Stimulated activated CD4-positive, alpha-beta T cell treated with anti-CD3 and anti-CD28 coated beads, Interleukin-4, amount 100 ng/mL, for 4 hours (primary cell): ENCODE measurements at places on chromosomes 3 and 15.

GRCh38 chr15:88989578-88989977 lies 76.4 kb upstream of the MFGE8 start:
- no peak for DNase-seq

- DNase-seq: no peak
These were observed 17.5 kb downstream of the TMEM158 start for GRCh38 chr3:45208586-45208985.

- peak; percentile 77 for DNase-seq
These were observed at the start of gene SCN5A for GRCh38 chr3:38649500-38650247. Gene SCN5A (minus strand): TSS chr3:38649687. CDS start chr3:38633307, 16,380 bp downstream.

DNA sequence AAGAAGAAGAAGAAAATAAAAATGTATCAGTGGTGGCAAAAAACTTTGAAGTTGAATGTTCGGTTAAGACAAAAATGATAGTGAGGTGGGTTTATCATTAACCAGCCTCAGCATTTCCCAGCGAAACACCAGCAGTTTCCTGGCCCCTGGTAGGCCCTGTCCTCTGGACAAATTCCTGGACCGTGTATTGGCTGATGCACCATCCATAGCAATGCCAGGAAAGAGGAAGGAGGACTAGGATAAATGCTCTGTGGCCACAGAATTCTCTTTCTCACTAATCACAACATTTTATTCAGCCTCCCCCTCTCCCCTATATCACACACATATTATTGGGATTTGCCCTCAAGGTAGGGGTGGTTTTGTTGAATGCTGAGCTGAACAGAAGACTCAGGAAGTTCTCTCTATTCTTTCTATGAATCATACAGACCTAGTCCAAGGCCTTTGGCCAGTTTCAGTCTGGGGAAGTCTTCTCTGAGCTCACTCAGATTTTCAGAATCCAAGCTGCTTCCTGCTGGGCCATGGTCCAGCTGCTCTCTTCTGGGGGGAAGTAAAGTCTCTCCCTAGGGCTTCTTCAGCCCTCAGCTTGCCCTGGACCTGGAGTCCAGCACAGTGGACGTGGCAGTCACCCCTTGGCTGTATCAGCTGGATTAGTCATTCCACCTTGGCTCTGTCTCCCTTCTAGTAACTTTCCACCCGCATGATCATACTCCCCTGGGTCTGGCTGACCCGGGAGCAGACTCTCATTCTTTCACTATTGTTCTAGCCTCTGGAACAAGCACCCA lies 27.6 kb downstream of the SLC28A1 start:
- no peak for DNase-seq

- no peak for DNase-seq
These were observed 54.5 kb downstream of the PSMD6 start for GRCh38 chr3:63968612-63969350.

DNA sequence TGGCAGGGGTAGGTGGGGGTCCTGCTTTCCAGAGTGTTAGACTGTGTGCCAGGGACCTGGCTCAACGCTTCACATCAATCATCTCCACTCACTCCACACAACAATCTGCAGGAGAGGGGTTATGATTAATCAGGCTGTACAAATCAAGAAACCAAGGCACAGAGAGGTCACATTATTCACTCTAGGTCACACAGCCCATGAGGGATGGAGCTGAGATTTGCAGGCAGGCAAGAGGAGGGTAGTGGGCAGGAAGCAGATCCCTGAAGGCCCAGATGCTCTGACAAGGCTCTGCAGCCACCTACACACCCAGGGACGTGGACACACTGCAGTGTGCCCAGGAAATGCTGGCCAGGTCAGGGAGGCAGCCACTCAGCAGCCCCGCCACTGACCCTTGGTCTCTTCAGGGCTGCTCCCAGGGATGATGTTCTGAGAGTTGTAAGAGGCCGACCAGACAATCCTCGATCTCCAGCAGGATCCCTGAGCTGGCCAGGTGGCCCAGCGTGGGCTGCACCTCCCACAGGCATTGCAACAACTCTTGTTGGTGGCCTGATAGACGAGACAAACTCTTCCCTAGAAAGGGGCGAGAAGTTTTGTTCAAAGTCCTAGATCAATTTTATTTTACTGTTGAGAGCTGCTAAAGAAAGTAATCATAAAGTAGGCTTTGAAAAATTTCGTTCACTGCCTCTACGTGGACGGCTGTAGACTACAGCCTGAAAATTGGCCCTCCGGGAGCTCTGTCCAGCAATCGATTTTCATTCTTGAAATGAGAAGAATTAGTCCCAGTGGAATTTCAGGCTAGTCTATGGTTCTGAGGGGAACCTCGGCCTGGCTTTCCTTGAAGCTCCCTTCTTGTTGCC lies 4.2 kb upstream of the SLC6A6 start:
- DNase-seq: no peak

GRCh38 chr3:61954097-61954540 lies 392.7 kb downstream of the PTPRG start:
- DNase-seq: no peak

DNA sequence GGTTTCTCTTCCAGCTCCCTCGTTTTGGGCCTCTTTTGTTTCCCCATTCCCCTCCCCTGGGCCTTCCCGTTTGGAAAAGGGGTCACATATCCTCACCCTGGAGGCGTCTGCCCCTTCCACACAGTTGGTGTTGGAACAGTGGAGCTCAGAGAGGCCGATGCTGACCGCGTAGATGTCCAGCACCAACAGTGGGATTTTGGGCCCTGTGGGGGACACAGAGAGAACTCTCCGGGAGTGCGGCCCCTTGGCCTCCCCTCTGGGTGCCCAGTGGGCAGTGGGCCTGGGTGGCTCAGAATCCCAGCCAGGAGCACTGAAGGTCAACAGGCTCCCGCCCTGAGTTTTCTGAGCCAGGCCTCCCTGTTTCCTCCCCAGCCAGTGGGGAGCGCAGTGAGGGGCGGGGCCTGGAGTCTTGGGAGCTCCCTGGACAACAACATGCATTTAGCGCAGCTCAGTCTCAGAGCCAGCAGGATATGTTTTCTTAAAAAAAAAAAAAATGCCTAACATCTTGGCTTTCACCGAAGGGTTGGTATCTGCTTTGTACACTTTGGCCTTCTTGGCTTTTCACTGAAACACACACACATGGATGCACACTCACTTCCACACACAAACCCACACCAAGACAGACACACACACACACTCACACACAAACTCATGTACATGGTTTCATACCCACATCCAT lies 670 bp upstream of the ISLR start:
- DNase-seq: no peak

DNA sequence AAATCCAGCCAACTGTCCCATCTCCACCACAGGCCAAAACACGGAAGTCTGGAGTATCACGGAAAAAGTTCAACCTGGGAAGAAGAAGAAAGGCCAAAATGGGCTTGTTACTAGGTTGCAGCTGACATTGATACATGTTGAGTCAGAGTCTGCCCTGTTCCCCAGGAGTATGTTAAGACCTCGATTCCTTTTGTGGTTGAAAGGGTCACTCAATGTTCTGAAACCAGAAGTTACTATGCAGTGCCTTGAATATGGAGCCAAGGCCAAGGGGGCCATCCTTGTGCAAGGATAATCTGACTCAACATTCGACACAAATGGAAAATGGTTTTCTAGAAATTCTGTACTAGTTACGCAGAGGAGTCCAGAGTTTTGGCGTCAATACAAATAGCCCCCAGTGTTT lies 104.2 kb downstream of the DGKG start:
- no peak for DNase-seq

- no peak for DNase-seq
These were observed 755.3 kb downstream of the ROBO1 start for GRCh38 chr3:79012530-79012913.

GRCh38 chr3:192750201-192750600 lies 22.9 kb upstream of the FGF12 start:
- no peak for DNase-seq

DNA sequence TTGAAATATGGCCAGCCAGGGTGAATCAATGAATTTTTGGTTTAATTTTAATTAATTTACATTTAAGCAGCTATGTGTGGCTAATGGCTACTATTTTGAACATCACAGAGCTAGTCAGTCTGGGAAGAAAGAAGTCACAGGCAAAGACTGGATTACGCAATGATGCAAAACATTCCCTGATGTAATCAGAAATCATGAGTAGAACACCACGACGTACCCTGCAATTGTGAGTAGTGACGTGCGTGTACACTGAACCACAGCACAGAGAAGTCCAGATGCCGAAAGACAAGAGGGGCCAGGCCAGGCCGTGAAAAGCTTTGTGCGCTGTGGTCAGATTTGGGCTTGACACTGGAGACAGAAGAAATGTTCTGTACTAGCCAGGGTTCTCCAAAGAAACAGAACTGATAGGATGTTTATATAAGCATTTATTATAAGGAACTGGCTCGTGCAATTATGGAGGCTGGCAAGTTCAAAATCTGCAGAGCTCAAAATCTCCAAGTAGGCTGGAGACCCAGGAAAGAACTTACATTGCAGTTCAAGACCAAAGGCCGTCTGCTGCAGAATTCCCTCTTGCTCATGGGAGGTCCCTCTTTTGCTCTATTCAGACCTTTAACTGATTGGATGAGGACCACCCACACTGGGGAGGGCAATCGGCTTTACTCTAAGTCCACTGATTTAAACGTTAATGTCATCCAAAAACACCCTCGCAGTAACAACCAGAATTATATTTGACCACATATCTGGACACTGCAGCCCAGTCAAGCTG lies 44.6 kb downstream of the SH3BP5 start:
- DNase-seq: no peak

DNA sequence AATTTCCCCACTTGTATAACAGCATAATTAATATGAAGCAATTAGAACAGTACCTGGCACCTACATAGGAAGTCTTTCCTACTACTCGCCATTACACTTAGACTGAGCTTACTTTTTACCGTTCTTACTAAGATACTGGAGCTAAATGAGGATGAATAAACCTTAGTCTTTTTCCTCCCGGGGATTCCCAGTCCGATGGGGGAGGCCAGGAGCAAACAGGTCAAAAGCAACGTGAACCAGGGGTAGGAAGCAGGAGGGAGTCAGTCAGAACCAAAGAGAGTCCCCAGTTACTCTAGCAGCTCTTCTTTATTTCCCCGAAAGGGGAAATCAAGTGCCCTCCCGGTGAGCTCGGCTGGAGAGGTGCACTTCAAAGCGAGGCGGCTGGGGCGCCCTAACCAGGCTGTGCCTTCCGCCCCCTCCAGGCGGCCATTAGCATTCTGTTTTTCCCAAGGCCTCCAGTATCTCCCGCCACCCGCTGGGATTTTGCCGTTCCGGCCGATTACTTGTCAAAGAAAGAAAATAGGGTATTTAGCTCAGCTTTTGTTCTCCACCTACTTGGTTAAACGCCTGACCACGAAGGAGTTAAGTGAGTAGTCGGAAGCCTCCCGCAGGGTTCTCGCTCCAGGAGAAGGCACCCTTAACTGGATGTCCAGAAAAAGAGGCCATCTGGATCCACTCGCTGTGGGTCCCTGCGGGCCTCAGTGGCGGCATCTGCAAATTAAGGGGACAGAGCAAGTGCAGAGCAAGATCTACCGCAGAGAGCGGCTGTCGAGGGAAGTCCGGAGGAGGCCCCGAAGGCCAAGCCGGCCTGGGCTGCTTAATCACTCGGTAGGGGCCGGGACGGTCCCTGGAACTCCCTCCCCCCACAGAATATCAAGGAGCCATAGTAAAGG lies 6.3 kb upstream of the EOMES start:
- no peak for DNase-seq

DNA sequence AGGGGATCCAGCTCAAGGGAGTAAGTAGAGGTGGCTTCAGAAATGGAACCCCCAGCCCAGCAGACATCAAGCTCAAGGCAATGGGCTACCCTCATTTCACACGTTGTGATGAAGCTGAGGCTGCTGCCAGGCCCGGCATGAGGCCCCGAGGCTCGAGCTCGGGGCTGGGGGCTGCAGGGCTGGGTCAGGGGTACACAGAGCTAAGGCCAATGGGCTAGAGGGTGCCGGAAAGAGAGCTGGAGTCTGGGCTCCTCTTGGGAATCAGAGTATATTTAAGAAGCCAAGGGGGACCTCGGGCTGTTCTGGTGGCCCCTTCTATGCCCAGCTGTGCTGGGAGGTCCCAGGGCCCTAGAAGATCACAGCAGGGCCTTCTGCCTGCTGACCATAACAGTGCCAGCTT lies 7.4 kb downstream of the PRSS50 start:
- DNase-seq: no peak

DNA sequence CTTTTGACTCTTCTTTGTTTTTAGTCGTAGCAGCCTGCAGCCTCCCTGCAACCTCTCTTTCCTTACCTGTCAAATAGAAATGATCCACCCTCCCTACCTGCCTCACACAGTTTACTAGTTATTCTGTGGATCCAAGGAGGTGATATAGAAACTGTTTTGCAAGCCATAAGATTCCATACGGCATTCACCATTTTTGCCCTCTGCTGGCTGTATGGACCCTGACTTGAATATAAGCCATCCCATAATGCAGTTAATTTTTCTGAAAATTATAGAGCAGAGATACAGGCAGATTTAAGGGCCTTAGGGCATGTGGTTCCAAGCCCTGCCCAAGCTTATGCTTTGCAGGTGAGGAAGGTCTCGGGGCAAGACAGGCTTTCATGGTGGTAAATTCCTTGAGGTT lies 63.8 kb downstream of the CPN2 start:
- no peak for DNase-seq

DNA sequence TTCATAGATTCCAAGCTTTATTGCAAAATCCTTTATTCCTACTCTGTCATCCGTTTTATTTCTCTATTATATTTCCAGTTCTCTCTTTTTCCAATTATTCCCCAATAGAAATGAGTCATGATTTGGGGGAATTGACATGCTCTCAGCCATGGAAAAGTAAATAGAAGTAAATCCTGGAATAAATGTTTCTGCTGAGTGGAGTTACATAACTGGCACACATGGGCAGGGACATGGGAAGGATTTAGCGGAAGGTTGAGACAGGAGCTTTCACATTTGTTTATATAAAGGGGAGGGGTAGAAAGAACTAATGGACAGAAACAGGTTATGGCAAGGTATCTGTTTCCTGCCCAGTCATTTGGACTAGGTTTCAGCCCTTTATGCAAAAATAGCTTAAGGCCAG lies 221.6 kb downstream of the PLOD2 start:
- no peak for DNase-seq

GRCh38 chr3:52247409-52248164 lies 2.0 kb downstream of the PPM1M start:
- DNase-seq: no peak

DNA sequence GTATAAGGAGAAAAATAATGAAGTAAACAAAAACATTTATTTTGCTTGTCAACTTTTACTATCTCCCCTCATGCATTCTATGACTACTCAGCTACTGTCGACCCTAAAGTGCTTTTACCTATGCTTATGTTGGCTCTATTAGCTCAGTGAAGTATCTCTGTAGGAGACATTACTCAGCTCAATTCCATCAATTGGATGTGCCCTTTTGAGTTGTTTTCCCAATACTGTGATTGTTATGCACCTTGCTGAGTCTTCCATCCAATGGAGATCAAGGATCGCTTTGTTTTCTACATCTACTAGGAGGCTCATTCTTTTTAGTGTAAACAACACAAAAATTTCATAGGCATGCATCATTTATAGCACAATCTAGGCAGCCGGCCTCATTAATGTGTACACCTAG lies 403.8 kb upstream of the ARL6 start:
- no peak for DNase-seq

DNA sequence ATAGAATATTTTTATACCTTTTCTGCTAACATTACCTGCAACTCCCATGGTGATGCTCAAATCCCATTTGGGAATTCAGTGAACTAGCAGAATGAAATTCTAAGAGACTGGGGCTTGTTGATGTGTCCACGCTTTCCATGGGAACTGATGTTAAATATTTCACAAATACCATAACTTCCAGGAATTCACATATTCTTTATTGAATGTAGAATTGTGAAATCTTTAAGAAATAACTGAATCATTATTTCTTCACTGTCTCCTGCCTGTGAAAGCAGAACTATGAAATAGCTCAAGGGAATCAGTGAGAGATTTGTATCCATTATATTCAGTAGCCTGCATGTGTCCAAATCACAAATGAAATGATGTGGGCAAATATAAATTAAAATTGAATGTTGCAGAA lies 130.8 kb downstream of the SERPINI1 start:
- DNase-seq: no peak
